Germinal center (tissue), 1 donor: ENCODE measurements at places on chromosomes 4 and X.

- no peak for DNase-seq
Observed at GRCh38 chrX:141127146-141127545, 49.8 kb downstream of the LDOC1 start.

DNA sequence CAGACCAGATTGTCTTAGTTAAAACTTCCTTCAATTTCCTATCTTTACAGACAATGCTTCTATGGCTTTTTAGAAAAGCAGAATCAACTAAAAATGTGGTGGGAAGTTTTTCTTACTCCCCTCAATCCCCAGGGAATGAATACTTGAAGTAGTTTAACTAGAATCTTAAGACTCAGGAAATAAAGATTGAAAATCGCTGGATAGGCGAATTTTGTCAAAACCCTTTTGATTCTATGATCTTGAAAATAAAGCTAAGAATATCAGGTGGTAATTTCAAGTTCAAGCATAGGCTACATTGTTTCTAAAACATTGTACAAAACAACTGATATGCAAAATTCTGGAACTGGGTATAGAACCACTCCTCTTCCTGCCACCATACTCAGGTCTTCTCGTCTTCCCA lies 276.5 kb upstream of the GK2 start:
- no peak for DNase-seq

GRCh38 chr4:948101-948935 lies 16.1 kb downstream of the TMEM175 start:
- DNase-seq, result no peak

DNA sequence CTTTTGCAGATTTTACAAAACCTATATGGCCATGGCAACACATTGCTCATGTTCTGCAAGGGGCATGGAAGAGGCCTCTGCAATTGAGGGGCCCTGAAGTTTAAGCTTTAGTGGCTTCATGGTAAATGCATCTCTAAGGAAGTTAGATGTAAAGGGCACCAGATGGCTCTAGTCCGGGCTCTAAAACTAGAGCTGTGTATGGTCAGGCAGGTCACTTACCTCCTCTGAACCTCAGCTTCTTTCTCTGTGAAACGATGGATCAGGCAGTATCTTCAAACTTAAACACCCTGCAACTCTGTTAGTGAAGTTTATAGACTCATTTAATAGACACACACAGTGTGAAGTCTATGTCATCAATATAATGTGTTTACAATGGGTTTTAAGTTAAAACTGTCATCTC lies 10.0 kb downstream of the MAGEB17 start:
- DNase-seq, result no peak

GRCh38 chr4:108166441-108167315 lies 2.1 kb downstream of the LEF1 start:
- DNase-seq, result peak; percentile 32

DNA sequence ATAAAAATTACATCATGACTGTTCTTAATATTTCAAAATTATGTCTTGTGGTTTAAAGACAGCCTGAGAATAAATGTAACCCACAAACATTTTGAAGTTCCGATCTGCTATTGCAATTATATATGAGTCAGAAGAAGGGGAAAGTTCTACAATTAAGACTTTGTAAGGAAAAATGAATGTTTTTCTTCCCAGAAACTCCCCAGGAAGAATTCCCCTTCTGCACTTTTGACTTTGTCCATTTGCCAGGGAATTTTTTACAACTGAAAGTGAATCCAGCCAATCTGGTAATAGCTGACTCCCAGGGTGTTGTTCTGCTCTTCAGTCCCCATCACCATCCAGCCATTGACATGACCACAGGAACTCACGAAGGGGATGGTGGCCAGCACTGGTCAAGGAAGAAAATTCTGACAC lies 61.6 kb upstream of the NOCT start:
- DNase-seq, result no peak

- no peak for DNase-seq
Observed at GRCh38 chrX:134911348-134911747, 79.4 kb upstream of the SMIM10 start.

DNA sequence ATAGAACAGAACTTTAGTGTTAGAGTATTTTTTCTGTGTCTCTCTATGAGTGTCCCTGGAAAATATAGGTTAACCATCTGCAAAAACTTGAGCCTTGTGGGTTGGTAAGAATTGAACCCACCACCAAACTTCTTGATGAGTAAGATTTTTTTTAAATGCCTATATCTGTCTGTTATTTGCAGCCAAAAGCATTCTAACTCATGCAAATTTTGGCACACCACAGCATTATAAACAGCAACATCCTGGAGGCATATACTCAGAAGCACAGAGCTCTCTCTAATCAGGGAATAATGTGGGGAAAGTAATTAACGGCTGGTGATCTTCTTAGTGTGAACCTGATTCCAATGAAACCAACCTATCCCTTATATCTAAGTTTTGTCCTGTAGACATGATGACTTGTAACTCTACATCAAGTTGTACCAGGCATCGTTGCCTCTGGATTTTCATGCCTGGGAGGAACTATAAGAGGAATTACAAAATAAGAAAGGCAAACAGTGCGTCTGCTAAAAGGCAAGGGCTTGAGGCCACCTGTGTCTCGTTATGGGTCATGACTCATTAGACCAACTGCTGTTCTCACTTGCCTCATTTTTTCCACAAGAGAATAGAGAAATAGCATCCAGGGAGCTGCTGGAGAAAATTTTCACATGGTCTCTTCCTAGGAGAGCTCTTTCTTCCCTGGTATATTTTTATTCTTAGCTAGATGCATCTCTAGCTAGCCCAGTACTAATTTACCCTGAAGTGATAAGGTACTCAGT lies 202.4 kb downstream of the CHIC2 start:
- DNase-seq, result no peak

- no peak for DNase-seq
Observed at GRCh38 chr4:123996718-123997510, 600.3 kb downstream of the SPRY1 start.

GRCh38 chr4:168647646-168648375 lies 151.0 kb downstream of the PALLD start:
- no peak for DNase-seq

GRCh38 chrX:18873189-18873791 lies 110.6 kb downstream of the PHKA2 start:
- no peak for DNase-seq
